Smooth muscle cell of the brain vasculature (primary cell): ENCODE measurements at places on chromosomes 12 and 14.

GRCh38 chr12:67582238-67582834, 66.2 kb upstream of the DYRK2 start:
- DNase-seq = no peak

DNA sequence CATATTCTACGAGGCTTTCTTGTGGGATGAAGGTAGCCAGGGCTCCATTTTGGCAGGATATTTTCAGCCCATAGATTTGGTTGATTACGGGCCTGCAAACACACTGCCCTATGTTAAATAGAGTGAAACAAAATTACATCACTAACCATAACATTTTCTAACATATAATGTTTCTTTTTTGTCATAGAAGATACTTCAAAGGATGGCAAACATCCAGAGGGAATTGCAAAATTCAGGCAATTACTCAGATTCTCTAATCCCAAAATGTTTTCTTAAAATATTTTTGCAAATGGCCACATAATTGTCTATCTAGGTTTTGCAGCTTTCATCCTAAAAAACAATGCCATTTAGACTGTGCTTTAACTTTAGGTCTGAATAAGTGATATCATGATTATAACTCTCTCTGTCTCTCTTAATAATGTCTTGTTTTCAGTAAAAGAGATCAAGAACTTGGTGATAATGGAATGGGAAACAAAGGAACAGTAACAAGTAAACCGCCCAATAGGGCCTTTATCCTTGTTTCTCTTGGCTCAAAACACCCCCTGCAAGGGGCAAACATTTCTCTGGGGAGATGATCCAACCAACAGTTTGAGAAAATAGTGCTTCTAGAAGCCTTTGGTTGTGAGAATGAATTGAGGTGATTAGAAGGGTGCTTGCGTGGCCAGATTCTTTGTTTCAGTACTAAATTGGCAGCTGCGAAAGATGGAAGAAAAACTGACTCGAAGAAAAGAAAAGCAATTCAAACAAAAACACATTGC, 54.4 kb upstream of the BTG1 start:
- DNase-seq = no peak

DNA sequence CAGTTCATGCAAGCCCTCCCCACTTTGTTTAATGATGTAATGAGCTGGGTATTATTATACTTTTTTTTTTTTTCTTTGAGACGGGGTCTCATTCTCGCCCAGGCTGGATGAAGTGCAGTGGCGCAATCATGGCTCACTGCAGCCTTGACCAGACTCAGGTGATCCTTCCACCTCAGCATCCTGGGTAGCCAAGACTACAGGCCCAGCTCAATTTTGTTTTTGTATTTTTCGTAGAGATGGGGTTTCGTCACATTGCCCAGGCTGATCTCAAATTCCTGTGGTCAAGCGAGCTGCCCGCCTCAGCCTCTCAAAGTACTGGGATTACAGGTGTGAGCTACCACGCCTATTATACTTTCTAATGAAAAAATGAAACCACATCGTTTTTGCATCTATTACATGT, 4.5 kb upstream of the DCAF11 start:
- DNase-seq = no peak

DNA sequence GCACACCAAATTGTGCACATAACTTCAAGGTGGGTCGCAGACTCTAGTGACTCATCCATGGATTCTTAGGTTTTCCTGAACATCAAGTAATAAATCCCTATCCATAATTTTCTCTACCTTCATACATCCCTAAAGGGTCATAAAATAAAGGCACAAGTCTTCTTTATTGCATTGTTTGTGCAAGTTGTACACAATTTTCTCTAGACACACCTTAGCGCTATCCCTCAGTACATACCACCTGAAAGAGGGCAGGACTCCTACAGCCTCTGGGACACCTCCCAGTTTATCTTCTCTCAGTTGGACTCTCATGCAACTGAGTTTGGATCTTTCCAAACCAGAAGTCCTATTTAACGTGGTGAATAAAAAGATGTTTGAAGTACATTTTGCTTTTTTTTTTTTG, 168.5 kb upstream of the BMP4 start:
- DNase-seq = no peak

GRCh38 chr14:36518586-36519430, 1.2 kb downstream of the NKX2-1 start:
- DNase-seq = no peak

DNA sequence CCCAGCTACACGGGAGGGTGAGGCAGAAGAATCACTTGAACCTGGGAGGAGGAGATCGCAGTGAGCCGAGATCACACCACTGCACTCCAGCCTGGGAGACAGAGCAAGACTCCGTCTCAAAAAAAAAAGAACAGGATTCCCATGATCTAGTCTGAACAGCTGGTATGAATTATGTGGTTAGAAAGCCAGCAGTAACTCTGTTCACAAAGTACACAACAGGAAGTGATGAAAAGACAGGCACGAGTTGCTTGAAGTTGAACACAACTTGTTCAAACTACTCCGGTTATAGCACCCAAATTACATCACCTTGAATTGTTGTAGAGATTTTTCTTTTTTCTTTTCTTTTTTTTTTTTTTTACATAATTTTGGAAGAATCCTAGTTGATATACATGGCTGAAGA, 238.8 kb upstream of the RGS6 start:
- peak; percentile 79 for DNase-seq

DNA sequence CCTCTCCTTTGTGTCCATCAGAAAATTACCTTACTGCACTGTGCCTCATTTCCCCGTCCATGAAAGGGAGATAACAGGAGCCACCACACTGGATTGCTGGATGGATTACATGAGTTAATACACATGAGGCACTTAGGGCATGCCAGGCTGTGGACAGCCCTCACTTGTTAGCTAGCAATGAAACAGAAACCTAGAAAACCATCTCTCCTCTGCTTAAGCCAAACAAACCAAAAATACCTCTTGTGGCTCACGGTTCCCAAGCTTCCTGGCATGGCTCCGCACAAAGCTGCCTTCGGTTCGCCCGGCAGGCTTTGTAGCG, 660 bp upstream of the HCFC2 start:
- no peak for DNase-seq

- no peak for DNase-seq
Observed at GRCh38 chr12:80821513-80822000, 104.8 kb downstream of the MYF5 start.

DNA sequence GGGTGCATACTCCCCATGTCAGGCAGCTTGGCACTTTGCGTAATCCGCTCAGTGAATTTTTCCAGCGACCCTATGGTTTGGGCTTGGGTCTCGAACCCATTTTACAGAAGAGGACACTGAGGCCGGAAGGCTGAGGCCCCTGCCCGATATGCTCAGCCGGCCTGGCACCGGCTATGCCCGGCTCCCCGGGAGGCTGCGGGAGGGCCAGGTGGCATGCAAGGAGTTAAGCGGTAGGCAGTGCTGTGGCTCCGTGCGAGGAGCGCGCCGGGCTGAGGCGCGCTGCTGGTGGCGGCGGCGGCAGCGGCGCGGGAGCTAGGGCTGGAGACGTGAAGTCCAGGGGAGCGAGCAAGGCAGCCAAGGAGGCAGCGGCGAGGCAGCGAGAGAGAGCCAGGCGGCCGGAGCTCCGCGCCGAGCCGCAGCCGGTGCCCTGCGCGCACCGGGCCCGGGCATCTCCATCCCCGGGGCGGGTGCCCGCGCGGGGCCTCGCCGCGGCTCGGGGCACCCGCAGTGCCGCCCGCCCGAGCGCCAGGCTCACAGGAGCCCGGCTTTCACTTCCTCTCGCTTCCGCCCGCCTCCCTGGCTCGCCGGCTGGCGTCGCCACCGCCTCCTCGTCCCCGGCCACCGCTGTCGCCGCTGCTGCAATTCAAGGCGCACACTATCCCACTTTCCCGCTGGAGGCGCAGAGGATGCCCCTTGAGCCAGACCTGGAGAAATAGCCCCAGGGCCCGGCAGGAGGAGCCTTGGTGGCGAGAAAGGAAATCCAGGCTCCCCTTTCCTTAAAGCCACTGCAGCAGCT, at the start of gene WSCD2:
WSCD2 (plus strand) TSS at position 272 of the 796 bp plus-strand sequence. CDS start 66,545 bp downstream, outside the sequence.
- DNase-seq = peak; percentile 2

- DNase-seq = no peak
Observed at GRCh38 chr12:131862084-131862441, 32.4 kb upstream of the ULK1 start.

- no peak for DNase-seq
Observed at GRCh38 chr12:10243818-10244520, 31.3 kb downstream of the GABARAPL1 start.

GRCh38 chr12:22340143-22340542, 5.6 kb upstream of the ST8SIA1 start:
- DNase-seq = no peak

GRCh38 chr14:23285530-23286019, 357 bp downstream of the HOMEZ start:
- no peak for DNase-seq

- DNase-seq = no peak
Observed at GRCh38 chr14:39665075-39665475, 232.8 kb upstream of the FBXO33 start.

GRCh38 chr14:60227291-60227690, 21.7 kb upstream of the PPM1A start:
- DNase-seq = no peak

DNA sequence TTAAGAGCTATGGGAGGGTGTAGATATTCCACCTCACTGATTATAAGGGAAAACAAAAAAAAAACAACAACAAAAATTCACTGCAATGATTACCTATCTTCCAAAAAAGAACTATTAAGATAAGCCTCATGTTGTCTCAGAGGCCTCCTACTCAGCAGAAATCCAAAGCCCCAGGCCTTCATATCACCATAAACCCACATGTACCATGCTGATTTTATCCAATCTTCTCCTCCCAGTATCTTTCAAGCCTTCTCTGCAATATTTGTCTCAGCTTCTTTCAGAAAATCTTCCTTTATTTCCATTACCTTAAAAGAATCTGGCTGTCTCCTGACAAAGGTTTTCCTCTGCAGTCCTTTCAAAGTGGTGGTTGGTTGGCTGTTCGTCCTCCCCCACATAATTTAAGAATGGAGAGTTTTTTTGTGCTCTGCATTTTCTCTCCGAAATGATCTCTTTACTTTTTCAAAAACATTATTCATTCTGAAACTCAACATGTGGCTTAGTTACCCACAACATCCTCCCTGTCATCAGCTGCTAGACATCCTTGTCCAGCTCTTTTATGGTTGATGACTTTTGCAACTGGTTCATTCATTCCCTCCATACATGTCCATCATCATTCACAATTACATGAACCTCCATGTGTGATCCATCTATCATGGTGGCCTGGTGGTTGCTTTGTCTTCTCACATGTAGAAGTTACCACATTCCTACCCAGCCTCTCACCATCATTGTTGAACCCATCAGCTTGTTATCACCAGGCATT, 2.9 kb upstream of the EPYC start:
- DNase-seq = no peak

GRCh38 chr12:60529723-60530122, 933.9 kb downstream of the SLC16A7 start:
- DNase-seq = no peak

DNA sequence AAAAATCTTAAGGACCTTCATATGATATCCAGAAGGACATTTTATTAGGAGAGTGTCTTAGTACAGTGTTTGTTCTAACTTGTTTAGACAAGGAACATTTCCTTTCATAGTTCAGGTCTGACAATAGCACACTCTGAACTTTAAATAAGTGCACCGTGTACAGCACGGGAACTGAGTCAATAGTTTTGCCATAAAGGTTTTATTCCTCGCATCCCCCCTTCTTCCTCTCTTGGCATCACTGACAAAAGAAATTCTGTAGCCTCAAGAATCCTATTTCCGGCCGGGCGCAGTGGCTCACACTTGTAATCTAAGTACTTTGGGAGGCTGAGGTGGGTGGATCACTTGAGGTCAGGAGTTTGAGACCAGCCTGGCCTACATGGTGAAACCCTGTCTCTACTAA, 58.3 kb downstream of the TMCC3 start:
- no peak for DNase-seq
